Lung (tissue), 17 donors: ENCODE measurements at places on chromosomes 16 and 17. TPM values are rescaled to one million over a fixed set of nuclear protein-coding genes. Genes with fewer than 3 reads are reported as not detected.

The SLFN5 gene
- 8.5 TPM for polyA plus RNA-seq

The SLC38A8 gene
- 1.2 TPM for polyA plus RNA-seq

The ITGA2B gene
- polyA plus RNA-seq, result 6.3 TPM

The TNFRSF17 gene
- polyA plus RNA-seq, result 0.30 TPM

The CDH3 gene
- polyA plus RNA-seq, result 6.4 TPM

The UTS2R gene
- polyA plus RNA-seq, result not detected

The RPH3AL gene
- polyA plus RNA-seq, result 19.5 TPM

The DHRS7C gene
- not detected for polyA plus RNA-seq

The CD300LB gene
- polyA plus RNA-seq, result 1.5 TPM

The ADGRG3 gene
- 1.8 TPM for polyA plus RNA-seq

The SEPTIN12 gene
- polyA plus RNA-seq, result not detected

The TK1 gene
- polyA plus RNA-seq, result 14.9 TPM

The SLC16A13 gene
- 7.9 TPM for polyA plus RNA-seq

The SMIM36 gene
- not detected for polyA plus RNA-seq

The TPPP3 gene
- 164 TPM for polyA plus RNA-seq

The FBXL16 gene
- 5.0 TPM for polyA plus RNA-seq

The GUCY2D gene
- 0.27 TPM for polyA plus RNA-seq

The RNF43 gene
- 5.1 TPM for polyA plus RNA-seq

The STAC2 gene
- 0.42 TPM for polyA plus RNA-seq

The NUP93 gene
- polyA plus RNA-seq, result 43.9 TPM

The SF3B3 gene
- 73.9 TPM for polyA plus RNA-seq

The ARHGDIG gene
- polyA plus RNA-seq, result 0.07 TPM

The SCGB1C2 gene
- polyA plus RNA-seq, result not detected

The KRTAP4-3 gene
- not detected for polyA plus RNA-seq

The KCNG4 gene
- polyA plus RNA-seq, result not detected

The TIMM22 gene
- 8.4 TPM for polyA plus RNA-seq

The C17orf78 gene
- not detected for polyA plus RNA-seq

The RPUSD1 gene
- polyA plus RNA-seq, result 25.6 TPM

The CD300E gene
- 5.2 TPM for polyA plus RNA-seq
